SHP77 (cell line): ENCODE measurements at places on chromosomes 3 and 15.

GRCh38 chr3:37899711-37900306 lies 38.1 kb downstream of the CTDSPL start:
- no peak for DNase-seq

DNA sequence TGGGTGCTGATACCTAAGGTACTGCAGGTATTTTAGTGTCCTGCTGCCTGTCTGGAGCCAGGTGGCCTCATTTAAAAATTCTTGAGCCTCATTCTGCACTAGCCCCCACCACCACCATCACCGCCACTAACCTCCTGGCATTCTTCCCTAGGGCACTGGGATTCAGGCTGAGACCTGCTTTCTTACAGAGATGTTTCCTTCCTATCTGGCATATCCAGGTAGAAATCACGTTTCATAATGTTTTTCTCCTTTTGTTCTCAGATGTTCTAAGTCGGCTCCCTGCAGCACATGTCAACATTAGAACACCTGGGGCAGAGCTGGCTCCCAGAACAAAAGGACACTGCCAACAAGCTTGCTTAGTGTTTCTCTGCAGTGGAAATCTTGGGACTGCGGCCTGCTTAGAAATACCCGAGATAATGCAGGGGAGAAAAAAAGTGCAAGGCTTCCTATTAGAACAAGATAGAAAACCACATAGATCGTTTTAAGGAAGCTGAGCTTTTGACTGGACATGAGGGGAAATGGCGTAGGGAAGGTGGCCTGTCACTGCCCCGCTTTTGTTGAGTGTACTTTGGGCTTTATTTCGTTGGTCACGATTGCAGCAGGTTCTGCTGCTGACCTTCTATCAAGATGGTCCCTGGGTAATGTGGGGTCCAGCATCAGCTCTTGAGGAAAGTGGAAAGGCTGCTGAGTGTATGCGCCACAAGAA lies 59.6 kb upstream of the PPARG start:
- DNase-seq, result no peak

- DNase-seq, result no peak
Observed at GRCh38 chr3:6099458-6100075, 761.3 kb upstream of the GRM7 start.

DNA sequence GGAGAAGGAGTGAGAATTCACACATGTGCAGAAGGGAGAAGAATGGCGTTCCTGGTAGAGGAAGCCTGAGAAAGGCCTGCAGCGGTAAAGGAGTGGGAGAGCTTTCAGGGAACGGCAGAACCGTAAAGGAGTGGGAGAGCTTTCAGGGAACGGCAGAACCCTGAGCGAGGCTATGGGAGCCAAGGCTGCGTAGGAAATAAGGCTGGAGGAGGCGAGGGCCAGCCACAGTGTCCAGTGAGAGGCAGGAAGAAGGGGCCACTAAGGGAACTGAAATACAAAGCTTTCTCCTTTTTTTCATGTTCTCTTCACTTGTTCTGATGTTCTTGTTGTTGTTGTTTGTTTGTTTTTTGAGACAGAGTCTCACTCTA lies 41.6 kb downstream of the GOLGA6L10 start:
- no peak for DNase-seq

DNA sequence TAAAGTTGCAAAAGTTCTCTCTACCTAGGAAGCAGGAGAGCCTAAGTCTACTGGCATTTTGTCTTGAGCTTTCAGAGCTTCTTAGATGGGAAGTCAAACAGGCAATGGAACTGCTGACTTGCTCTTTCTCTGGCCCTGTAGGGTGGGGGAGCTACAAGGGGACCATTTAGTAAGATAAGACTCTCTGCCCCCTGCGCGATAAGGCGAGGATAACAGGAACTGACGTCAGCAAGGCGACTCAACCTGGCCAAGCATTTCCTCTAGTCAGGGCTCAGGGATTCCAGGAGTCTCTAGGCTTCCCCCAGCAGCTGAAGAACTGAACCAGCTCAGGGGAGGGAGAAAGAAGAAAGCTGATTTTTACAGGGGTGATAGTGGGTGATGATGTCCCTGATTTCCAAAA lies 5.8 kb downstream of the RARB start:
- DNase-seq, result no peak

- DNase-seq, result no peak
Observed at GRCh38 chr15:73233623-73234022, 135.1 kb downstream of the HCN4 start.

DNA sequence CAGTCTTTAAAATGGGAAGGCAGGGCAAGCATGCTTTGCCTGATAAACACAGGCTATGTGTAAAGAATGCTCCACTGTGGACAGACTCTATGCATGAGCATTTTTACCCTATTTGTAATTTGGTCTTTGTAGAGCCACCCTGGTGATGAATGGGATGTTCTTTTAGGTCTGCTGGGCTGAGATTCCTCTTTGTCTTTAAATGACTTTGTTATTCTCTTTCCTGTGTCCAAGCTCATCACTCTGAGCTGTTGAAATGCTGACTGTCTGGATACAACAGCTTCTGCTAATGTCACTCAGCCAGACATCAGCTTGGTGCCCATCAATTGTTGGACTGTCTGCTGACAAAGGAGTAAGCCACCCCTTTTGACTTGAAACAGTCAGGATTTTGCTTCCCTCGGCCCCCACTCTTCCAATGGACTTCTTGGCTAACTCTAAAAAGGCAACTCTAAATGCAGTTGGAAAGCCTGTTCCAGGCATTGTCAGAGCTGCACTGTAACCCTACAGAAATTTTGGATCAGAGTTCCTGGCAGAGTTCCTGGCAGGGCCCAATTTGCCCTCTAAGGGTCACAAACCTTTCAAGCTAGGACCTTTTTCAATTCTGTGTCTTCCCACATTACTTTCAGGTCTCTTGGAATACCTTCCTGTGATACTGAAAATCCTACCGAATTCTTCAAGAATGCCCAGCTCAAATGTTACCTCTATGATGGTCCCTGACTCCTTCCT lies 40.5 kb upstream of the EIF1B start:
- no peak for DNase-seq

DNA sequence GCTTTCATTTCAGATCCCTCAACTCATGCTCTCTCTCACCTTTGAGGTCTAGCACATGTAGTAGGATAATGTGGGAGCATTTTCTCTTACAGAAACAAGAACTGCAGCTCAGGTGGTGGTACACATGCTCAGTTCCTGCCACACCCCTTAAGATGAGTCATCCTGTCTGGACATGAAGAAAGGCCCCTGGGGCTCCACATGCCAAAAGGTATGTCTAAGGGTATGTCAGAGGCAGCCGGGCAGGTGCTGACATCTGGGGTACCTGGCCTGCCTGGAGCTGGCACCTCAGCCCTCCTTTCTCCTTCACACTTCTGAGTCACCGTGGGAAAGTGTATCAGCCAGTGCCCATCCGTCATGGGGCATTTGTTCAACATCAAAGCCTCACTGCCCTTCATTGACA lies 209.9 kb downstream of the OCA2 start:
- no peak for DNase-seq

DNA sequence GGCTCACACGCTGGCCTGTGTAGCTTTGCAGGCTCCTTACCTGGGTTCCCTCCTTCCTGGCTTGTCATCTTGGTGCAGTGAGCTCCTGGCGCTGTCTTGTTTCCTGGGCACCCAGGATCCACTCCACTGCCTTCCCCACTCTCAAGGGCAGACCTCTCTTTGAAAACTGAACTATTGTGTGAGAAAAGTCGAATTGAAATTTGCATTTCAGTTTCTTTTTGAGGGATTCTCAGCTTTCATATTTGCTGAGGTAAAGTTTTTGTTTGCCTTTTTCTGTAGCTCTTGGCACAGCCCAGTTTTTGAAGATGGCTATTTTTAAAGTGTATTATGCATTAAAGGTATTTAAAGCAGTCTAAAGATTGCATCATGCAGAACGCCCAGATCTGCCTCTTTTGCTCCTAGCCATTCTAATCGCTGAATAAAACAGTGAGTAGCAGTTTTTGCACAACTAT lies 70.1 kb downstream of the CCK start:
- no peak for DNase-seq

- no peak for DNase-seq
Observed at GRCh38 chr3:68059628-68060152, 405.3 kb upstream of the SUCLG2 start.

DNA sequence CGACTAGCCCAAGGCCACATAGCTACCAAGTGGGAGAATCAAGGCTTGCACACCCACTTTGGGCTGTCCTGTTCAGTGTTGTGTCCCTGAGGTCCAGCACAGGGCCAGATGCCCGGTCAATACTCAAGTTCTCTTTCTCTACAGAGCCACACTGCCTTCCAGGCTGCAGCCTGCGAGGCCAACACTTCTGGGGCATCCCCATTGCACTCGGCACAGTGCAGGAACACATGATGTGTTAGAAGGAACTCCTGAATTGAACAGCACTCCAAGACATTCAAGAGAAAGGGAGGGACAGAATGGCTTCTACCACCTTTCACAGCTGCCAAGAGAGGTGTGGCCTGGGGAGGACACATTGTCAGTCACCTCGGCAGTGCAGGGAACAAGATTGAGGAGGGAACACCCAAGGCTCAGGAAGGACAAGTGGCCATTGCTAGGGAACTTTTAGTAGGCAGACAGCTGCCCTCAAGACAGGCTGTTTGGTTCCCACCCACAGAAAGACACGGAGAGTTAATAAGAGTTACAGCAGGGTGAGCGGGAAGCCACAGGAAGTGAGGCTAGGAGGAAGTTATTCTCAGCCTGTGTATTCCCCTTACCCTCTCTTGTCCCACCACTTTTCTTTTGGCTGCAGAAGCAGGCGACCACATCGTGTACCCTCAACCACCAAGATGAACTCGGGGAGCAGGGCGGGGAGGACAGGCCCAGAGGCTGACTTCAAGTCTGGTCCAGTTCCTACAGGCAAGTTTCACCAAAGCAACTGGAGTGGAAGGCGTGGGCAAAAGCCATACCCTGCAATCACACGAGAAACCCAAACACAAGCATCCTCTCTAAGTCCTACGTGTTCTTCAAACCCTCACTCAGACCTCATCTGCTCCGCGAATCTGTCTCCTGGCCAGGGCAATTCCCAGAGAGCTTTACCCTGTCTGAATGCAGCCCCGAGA lies 69.4 kb downstream of the SRGAP3 start:
- no peak for DNase-seq

- DNase-seq, result no peak
Observed at GRCh38 chr3:26029321-26029720, 239.4 kb downstream of the OXSM start.

GRCh38 chr15:98866511-98866910 lies 141.1 kb downstream of the PGPEP1L start:
- peak; percentile 38 for DNase-seq

GRCh38 chr3:110479731-110480130 lies 591.9 kb upstream of the NECTIN3 start:
- DNase-seq, result no peak

- no peak for DNase-seq
Observed at GRCh38 chr3:172449466-172450149, 1.4 kb upstream of the GHSR start.

DNA sequence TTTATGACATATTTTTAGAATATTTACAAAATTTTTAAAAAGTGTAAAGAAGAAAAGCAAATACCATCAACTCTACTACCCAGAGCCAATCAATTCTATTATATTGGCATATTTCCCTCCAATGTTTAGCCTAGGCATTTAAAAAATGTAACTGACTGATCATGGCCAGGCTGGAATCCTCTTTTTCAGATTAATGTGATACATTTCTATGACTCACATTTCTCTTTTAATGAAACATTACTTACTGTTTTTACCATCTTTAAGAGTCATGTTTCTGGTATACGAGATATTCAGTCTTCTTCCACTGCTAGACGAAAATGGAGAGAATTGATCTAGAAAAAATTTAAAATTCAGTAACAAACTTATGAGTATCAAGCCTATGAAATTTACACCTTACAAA lies 53.4 kb upstream of the DCUN1D1 start:
- no peak for DNase-seq
